Stimulated activated CD4-positive, alpha-beta T cell treated with anti-CD3 and anti-CD28 coated beads, Interleukin-1b, Interleukin-23, amount 100 ng/mL, for 1 hour (primary cell): ENCODE measurements at places on chromosomes 2 and 18.

DNA sequence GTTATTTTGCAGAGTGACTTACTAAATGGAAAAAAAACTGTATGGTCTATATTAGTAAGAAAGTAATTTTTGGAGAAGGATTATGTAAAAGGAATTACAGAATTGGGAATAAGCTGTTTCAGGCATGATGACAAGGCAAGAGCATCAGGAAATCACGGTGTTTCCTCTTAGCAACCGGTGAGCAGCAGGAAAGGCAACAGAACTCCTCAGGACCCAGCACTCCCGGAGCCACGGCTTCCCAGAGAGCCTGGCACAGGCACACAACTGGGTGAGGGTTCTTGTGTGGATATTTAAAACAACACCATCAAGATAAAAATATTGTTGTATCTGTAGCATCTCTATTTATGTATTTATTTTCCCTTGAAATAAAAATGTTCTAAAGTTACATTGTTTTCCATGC, 34.4 kb downstream of the CYP27C1 start:
- no peak for DNase-seq

DNA sequence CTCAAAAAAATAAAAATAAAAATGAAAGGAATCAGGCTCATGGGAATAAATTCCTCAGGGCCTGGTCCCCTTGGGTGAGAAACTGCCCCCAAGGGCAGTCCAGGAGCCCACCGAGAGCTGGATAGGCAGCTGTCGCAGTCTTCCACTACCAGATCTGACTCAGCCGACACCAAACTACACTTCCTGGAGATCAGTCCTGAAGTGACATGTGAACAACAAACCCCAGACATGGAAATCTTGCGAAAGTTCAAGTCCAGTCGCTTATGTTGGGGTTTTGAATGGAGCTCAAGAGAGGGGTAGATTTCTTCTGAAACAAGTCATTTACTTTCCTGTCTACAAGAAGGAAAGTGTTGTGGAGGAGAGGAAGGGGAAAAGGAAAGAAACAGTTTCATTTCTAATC, 12.9 kb downstream of the ADCY3 start:
- no peak for DNase-seq

DNA sequence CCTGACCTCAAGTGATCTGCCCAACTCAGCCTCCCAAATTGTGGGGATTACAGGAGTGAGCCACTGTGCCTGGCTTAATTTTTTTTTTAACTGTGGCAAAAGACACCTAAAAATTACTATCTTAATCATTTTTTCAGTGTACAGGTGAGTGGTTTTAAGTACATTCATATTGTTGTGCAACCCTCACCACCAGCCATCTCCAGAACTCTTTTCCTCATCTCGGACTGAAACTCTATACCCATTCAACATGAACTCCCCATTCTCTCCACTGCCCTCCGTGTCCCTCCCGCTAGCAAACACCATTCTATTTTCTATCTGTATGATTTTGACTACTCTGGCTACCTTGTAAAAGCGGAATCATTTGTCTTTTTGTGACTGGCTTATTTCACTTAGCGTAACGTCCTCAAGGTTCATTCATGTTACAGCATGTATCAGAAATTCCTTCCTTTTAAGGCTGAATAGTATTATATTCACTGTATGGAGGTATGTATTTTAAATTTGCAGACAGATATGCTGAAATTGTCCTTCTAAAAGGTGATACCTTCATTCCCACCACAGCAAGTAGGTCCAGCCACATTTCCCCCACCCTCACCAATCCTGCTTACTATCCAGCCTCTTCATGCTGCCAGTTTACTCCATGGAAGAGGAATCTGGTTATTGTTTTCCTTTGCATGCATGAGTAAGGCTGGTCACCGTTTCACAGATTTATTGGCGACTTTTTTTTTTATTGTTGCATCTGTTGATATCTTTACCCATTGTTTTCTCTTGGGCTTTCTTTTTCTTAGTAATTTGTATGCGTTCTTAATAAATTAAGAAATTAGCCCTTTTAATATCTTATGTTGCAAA, 40.6 kb upstream of the ANXA4 start:
- DNase-seq, result no peak

GRCh38 chr2:190357600-190357999, 14.2 kb downstream of the INPP1 start:
- no peak for DNase-seq

DNA sequence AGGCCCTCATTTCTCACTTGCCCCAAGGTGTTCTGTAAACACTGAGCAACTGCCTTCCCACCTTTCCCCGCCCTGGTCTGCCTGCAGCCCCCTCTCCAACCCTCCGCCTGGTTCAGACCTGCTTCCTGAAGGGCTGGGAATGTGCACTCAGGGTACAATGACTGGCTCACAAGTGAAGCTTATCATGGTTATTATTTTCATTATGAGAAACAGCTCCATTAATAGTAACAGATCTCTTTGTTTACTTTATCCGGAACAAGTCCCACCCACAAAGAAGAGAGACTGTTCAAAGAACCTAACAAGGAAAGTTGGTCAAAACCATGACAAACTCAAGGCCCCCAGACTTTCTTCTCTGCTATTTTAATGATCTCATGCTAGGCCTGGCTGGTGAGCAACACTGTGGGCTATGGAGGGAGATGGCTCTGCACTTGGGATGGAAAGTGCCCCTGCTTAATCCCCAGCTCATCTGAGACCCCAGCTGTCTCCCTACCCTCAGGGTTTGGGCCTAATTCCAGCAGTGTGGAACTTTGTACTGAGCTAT, 36.7 kb downstream of the ARHGAP25 start:
- DNase-seq, result no peak

GRCh38 chr2:12809526-12809925, 92.8 kb downstream of the TRIB2 start:
- no peak for DNase-seq

GRCh38 chr2:71686781-71687180, 233.4 kb downstream of the DYSF start:
- no peak for DNase-seq

- no peak for DNase-seq
These were observed 111.9 kb downstream of the KCTD1 start for GRCh38 chr18:26436176-26437051.
